Activated CD4-positive, alpha-beta T cell treated with anti-CD3 and anti-CD28 coated beads, Interleukin-2, amount 10 ng/mL, durations not matched to agents 24 days and 14 days (primary cell): ENCODE measurements at places on chromosomes 7 and 10. TPM values are rescaled to one million over a fixed set of nuclear protein-coding genes. Genes with fewer than 3 reads are reported as not detected.

CALML5 gene
- not detected in 2 replicates for total RNA-seq

SLC39A12 gene
- total RNA-seq = not detected in 2 replicates

NUDT13 gene
- total RNA-seq = 0.80 and 0.91 TPM in 2 replicates

SKAP2 gene
- total RNA-seq = 3.6 and 4.6 TPM in 2 replicates

ABCC2 gene
- 0.73 and 1.3 TPM in 2 replicates for total RNA-seq

RAPGEF5 gene
- 0.54 and 0.73 TPM in 2 replicates for total RNA-seq

CTNNA3 gene
- not detected in 2 replicates for total RNA-seq

DNAH11 gene
- total RNA-seq = 3.0 and 6.1 TPM in 2 replicates

ASIC3 gene
- total RNA-seq = 3.5 and 4.0 TPM in 2 replicates

PLAC9 gene
- total RNA-seq = not detected in 2 replicates

SPDYE3 gene
- not detected in 2 replicates for total RNA-seq

FAM107B gene
- total RNA-seq = 103 and 113 TPM in 2 replicates

GET4 gene
- 35.8 and 41.0 TPM in 2 replicates for total RNA-seq
